ENCODE measurements at places on chromosomes 6 and 20. TPM values are rescaled to one million over a fixed set of nuclear protein-coding genes. Genes with fewer than 3 reads are reported as not detected.

FAM209B gene
- not detected for polyA plus RNA-seq

FAM217A gene
- 1.1 TPM for polyA plus RNA-seq

DNA sequence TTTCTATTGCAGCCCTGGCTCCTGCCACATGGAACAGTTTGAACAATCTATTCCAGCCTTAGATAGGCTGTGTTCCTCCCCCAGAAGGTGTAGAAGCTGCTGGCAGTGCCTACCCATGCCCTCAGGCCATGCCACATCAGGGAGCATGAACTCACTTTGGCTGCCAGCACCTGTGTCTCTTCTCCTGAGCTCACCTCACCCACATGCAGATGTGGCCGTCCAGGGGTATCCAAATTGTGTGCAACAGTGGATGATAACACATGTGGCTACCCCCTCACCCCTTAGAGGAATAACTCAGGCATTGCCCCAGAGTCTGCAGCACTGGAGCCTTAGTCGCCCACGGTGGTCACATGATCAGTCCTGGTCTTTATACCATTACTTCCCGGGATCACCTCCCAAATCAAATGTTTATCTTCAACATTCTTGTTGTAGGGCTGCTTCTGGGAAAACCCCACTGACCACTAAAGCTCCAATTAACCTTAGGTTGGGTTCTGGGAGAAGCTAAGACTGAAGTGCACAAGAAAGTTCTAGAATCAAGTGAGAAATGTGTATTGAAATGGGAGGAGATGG, 110.4 kb downstream of the BANF2 start:
- no peak for DNase-seq

DNA sequence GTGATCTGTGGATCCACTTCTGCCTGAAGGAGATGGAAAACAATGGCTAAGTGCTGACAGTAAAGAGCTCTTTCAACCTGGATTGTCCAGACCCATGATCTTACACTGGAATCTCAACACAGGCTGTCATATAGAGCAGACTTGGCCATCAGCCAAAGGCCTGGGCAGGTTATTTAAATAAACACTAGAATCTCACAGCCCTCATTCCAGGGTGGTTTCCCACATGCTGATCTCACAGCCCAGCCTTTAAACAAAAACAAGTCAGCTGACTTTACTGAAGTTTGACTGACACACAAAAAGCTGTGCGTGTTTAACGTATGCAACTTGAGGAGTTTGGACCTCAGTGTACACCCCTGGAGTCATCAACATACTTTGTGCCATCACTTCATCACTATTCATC, 28.4 kb downstream of the SYNDIG1 start:
- DNase-seq = no peak

DNA sequence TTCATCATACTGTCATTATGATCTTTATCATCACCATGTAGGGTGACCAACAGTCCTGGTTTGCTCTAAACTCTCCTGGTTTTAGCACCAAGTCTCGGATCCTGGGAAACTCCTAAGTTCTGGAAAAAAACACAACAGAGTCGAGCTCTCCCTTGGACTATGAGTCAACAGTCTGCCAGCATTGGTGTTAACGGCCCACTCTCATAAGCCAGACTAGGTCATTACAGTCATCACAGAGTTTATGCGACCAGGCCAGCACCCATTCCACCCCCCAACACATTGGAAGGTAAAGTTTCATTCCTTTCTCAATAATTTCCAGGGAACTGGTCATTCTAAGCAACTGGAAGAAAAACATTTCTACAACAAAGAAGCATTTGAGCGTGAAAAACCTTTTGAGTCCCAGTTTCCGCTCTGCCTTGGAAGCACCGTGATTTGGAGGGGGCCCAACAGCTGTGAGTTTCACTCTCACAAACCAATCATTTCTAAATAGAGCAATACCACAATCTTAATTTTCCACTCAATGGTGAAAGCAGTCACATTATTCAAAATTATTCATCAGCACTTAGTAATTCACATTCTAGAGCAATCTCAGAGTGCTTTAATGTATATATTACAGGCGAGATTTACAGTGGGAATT, 445.0 kb downstream of the CDH26 start:
- DNase-seq = peak; percentile 82

DNA sequence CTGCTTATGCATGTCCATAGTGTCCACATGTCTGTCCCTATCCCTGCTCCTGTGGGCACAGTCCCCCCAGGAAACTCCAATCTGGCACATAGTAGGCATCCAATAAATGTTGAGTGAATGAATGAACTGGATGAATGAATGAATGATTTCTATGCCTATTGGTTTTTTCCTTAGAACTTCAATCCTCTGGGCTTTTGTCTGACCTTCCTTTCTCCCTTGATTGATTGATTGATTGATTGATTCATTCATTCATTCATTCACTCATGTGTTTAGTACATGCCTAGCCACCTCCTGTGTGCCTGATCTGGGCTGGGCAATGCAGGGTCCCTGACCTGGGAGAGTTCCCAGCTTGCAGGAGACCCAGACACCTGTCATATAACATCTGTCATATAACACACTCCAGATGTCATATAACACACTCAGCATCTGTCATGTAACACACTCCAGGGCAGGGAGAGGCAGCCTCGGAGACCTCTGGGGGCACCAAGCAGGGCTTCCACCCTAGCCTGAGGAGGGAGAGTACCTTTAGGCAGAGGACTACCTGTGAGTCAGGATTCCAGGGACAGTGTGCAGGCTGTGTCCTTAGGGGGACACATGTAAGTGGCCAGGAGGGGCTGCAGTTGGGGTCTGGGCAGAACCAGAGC, 17.9 kb downstream of the VSTM2L start:
- DNase-seq = no peak

- no peak for DNase-seq
Measured at GRCh38 chr20:22582964-22583772, 1.2 kb downstream of the FOXA2 start.

- DNase-seq = no peak
Measured at GRCh38 chr20:56575157-56575556, 42.1 kb downstream of the FAM209B start.

GRCh38 chr6:34511214-34511914, 44.8 kb downstream of the SPDEF start:
- DNase-seq = no peak

All from muscle of leg (tissue), 16 donors.